ENCODE measurements at places on chromosomes 4 and X.

DNA sequence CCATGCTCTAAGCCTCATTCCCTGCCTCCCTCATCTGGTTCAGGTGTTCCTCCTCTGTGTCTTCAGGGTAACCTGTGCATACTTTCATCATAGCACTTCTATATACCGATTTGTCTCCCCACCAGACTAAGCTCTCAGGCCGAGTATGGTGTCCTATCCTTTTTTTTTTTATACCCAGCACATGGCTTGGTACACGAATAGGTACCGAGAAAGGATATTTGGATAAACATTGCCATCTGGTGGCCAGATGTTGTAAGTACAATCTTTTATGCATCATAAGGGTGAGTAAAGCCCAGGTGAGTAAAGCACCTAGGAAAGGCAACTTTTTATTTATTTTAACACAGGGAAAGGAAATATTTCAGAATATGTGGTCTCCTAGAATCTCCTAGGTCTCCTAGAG, 68.4 kb downstream of the MID2 start:
- DNase-seq = no peak

GRCh38 chr4:4507403-4507802, 34.4 kb downstream of the STX18 start:
- DNase-seq = no peak

GRCh38 chrX:149903889-149904748, 23.1 kb downstream of the MAGEA8 start:
- no peak for DNase-seq

- DNase-seq = no peak
These were observed 171.8 kb upstream of the FGF16 start for GRCh38 chrX:77275392-77275791.

DNA sequence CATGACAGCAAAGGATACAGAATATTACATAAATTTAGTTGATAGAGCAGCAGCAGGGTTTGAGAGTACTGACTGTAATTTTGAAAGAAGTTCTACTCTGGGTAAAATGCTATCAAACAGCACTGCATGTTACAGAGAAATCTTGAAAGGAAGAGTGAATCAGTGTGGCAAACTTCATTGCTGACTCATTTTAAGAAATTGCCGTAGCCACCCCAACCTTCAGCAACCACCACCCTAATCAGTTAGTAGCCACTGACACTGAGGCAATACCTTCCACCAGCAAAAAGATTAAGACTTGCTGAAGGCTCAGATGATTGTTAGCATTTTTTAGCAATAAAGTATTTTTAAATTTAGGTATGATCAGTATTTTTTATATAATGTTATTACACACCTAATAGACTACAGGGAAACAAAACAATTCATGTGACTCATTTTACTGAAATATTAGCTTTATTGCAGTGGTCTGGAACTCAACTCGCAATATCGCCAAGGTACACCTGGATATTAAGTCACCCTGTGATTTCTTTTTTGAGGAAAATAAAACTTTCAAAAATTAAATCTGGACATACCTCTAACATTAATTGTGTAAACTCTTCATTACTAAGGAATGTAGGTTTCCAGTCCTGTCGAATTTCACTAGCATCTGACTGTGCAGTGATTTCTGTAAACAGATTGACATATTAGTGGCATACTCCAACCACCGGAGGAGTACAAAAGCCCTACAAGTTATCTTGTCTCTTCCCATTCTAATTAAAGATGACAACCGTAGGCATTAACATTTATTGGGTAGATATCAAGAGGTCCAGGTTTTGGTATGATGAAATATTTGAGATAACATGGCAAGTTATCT, 71.1 kb downstream of the CLOCK start:
- no peak for DNase-seq

- no peak for DNase-seq
These were observed 70.5 kb downstream of the SEL1L3 start for GRCh38 chr4:25792200-25792791.

- DNase-seq = no peak
These were observed 6.0 kb downstream of the CXCL2 start for GRCh38 chr4:74092957-74093356.

GRCh38 chr4:41656572-41657520, 91.7 kb downstream of the PHOX2B start:
- no peak for DNase-seq

GRCh38 chr4:172786039-172786792, 382.4 kb upstream of the GALNT7 start:
- no peak for DNase-seq

- DNase-seq = no peak
These were observed 12.8 kb upstream of the F8A1 start for GRCh38 chrX:154873329-154873728.

GRCh38 chrX:6266041-6266440, 37.4 kb upstream of the NLGN4X start:
- DNase-seq = no peak

GRCh38 chrX:24513416-24513815, 48.3 kb downstream of the PDK3 start:
- DNase-seq = no peak

GRCh38 chr4:2256781-2257191, 5.1 kb downstream of the MXD4 start:
- no peak for DNase-seq

- DNase-seq = peak; percentile 12
These were observed 24.3 kb upstream of the SRD5A3 start for GRCh38 chr4:55321707-55322264.

GRCh38 chr4:114890773-114891172, 222.6 kb downstream of the NDST4 start:
- DNase-seq = no peak

DNA sequence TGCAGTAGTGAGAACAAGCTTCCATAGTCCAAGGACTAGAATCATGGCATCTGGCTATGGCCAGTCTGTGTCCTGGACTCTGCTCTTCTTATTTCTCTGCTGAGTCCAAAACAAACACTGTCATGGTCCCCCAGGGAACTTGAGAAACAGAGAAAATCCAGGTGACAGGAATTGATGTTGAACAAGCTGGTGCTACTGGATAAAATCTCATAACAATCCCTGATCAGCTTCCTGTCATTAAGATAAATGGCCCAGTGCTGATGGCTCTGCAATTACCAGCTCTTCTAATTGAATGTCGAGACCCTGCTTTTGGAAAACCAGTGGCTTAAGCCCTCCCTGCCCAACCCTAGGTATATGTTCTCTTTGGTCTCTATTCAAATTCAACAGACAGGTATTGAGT, 58.8 kb upstream of the ARHGAP36 start:
- no peak for DNase-seq

GRCh38 chr4:14719053-14719452, 283.2 kb upstream of the CPEB2 start:
- no peak for DNase-seq

GRCh38 chr4:137463377-137464003, 68.8 kb downstream of the PCDH18 start:
- DNase-seq = no peak

GRCh38 chrX:106912864-106913263, 7.3 kb upstream of the CLDN2 start:
- no peak for DNase-seq

- DNase-seq = no peak
These were observed 98.8 kb downstream of the CASK start for GRCh38 chrX:41824551-41824950.

DNA sequence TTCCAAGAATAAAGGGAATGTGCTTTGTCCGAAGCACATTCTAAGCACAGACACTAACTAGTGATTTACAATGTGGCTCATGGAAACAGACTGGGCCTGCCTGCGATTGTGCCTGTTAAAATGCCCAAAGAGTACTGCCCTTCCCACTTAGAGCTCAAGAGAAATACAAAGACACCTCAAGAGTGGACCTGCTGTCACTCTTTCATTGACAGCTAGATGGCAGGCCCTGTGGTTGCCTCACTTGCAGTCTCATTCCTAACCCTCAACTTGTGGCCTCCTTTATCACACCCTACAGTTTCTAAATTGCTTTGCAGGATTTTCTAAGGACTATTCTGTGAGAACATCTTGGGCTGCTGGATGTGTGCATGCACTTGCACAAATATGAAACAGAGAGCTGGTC, 331.0 kb upstream of the EMCN start:
- no peak for DNase-seq

DNA sequence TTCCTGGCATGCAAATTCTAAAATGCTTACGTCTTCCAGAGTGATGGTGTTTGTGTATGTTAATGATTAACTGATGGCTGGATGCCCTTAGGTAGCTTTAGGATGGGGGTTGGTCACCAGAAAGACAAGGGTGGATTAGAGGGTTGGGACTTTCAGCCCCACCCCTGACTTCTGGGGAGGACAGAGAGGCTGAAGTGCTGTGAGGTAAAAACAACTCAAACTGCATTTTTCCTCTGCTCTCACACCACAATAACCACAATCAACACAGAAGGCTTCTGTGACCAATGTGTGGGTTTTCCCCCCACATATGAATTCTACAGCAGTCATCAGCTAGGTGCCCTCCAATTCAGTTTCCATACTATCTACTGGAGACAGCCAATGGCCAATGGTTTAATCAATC, 18.7 kb upstream of the DDIT4L start:
- DNase-seq = no peak

GRCh38 chr4:25993395-25994185, 79.6 kb downstream of the SMIM20 start:
- DNase-seq = peak; percentile 4

DNA sequence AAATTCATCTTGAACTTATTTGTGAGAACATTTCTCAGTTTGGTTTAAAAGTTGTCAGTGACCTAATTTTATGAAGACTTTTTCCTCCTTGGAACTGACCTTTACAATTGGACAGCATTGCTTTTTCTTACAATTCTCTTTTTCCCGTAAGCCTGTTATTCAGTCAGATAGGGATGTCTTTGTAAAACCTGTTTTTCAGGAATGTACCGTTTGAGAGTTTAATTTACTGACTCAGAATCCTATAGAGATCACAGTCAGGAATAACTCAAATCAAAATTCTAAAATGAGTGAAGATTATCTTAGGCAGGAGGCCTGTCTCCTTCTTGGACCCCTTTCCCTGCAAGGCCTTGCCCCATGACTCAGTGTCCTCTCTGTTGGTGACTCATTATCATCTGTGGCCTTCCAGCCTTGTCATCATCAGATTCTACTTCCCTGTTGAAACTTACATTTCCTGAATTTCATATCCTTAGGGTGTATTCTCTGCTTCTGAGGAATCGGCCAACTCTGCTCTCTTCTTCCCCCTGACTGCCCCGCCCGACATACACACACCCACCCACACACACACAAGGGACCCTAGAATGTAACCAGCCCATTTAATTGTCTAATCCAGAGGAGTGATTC, 99.8 kb downstream of the ARHGAP10 start:
- DNase-seq = no peak

DNA sequence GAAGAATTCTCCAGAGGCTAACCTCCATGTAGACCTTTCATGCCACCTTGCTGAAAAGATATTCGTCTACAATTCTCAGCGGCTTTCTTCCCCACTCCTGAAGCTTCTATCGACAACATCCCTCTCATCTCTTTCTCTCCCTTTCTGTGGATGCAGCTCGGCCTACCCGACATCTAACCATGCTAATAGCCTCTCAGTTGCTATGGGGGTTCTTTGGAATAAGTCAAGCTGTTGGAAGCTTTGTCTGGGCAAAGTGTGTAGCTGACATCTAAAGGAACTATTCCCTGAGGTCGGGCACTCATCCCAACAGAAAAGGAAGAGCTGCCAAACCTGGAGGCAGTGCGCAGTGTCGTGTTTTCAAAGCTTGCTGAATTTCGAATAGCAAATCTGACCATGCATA, 192.1 kb downstream of the RBMX2 start:
- no peak for DNase-seq

DNA sequence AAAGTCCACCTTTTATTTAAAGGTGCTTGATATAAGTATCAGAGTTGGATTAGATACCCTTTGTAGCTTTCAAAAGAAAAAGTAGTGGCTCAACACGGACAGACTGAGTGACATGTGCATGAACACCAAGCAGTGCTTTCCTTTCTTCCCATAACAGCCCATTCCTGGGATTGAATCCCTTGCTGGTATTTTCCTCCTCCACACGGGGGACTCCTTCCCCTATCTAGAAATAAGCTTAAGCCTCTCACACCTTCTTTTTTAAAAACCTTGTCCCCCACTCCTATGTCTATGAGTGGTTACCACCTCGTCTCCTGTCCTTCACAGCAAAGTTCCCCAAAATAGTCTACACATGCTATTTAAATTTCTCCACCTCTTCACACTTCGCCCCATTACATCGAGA, 5.1 kb downstream of the AP1S2 start:
- DNase-seq = no peak

DNA sequence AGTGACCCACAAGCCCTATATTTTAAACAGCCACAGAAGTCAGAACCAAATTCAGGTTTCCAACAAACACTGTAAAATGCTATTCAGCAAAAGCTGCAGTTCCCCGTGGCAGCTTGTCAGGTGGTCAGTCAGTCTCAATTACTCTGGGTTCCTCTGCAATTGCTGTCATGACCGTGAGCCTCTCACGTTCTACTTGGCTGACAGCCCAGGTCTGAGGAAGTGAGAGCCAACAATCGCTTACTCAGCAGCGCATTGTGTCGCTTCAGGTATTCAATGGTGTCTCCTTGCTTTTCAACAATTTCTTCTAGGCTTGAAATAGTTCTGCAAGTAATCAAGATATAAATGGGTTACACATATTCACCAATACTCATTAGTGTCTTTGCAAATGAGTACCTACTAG, 25.8 kb downstream of the TRIM75 start:
- no peak for DNase-seq

- DNase-seq = peak; percentile 69
These were observed 19.9 kb upstream of the ENPP6 start for GRCh38 chr4:184237612-184238011.

- no peak for DNase-seq
These were observed 107.0 kb upstream of the HPGD start for GRCh38 chr4:174629265-174629664.

DNA sequence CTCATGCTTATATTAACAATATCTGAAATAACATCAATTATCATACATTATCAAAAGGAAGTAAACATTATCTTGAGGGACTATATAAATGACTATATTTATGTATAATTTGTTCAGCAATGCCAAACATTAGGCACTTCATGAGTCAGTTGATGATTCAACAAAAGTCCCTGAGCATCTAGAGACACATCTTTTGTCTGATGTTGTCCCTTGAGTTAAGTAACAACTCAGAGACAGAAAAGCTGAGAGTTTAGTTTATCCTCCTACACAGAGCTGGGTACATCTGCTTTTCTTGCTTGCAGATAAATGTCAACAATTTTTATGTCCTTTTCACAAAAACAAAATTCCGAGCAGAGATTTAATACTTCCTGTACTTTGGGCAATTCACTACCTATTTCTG, 311.1 kb downstream of the INPP4B start:
- DNase-seq = no peak

DNA sequence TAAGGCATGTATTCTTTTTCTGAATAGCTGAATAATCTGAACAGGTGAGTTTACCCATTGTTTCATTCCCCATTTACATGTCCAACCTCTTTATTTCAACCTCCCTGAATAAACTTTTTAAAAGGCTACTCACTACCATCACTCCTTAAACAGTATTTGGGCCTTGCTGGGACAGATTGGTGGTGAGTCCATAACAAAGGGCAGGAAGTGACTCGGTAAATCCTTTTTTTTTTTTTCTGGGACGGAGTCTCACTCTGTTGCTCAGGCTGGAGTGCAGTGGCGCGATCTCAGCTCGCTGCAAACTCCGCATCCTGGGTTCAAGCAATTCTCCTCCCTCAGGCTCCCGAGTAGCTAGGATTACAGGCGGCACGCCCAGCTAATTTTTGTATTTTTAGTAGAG, 23.4 kb upstream of the SEC24B start:
- no peak for DNase-seq

Measured in stimulated activated CD4-positive, alpha-beta T cell treated with anti-CD3 and anti-CD28 coated beads, Interleukin-4, amount 100 ng/mL, for 4 hours (primary cell).